Thoracic aorta (tissue), 2 donors: ENCODE measurements at places on chromosomes 12 and 14.

DNA sequence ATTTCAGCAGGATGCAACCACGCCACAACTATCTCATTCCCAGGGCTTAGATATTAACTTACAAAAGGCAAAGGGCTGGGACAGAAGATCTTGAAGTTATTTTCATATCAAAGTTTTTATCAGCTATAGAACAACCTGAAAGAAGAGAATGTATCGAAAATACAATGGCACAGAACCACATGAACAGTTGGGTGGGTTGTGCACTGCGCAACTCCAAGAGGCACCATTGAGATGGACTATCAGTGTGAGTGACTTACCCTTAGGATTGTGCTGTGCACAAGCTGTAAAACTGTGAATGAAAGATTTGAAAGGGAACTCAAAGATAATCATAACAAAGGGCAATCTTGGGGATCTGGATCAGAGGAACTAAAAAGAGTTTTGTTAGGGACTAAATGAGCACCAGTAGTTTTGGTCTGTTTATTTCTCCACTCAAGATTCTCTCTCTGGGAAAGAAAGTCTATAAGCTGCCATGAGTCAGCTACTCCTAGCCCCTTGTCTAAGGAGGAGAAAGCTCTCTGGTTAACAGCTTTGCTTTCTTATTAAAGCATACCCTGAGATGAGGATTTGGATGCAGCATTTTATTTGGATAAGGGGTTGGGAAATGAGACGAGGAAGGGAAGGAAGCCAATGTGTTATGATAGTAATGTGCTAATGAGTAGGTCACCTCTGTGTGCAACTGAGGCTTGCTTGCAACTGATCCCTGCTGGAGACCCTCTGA, 62.2 kb downstream of the TBX5 start:
- H3K4me1 ChIP-seq = no peaks in the 10 kb centered on the region
- H3K27me3 ChIP-seq = no peaks in the 10 kb centered on the region
- DNase-seq = no peak
- H3K4me3 ChIP-seq = no peak overlapping the region
- H3K36me3 ChIP-seq = no peaks in the 10 kb centered on the region
- H3K27ac ChIP-seq = no peak overlapping the region

DNA sequence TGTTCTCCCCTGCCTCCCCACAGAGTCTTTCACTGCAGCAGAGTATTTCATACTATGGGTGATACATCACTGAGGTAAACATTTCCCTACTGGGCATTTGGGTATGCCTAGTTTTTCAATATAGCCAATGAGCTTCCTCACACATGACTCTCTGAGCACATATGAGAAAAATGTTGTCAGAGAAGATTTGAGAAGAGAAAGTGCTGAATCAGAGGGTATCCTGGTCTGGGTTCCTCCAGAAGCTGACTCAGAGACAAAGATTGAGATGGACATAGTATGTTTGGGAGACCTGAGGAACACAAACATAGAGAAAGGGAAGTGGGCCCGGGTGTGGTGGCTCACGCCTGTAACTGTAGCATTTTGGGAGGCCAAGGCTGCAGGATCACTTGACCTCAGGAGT, 12.6 kb downstream of the SLC8B1 start:
- H3K27me3 ChIP-seq = no peaks in the 10 kb centered on the region
- peaks cover 7% of the 10 kb centered on the region for H3K4me1 ChIP-seq
- peaks cover 28% of the 10 kb centered on the region for H3K36me3 ChIP-seq
- no peak overlapping the region for H3K4me3 ChIP-seq
- DNase-seq = no peak

DNA sequence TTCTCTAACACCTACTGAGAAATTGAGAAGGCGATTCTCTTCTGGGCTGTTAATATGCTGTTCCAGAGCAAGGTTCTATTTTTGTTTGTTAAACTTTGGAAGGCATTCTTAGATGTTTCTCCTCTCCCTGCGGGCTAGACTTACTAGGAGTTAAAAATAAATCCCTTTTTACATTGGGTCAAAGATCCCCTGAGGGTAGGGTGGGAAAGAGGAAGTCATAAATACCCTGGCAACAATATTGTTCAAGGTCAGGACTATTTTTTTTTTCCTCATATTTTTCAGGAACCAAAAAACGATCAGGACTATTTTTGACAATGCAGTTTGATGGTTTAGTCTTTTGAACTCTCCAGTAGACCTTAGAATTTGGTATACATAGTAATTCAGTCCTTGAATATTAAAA, 12.0 kb upstream of the SLC2A14 start:
- H3K36me3 ChIP-seq = no peaks in the 10 kb centered on the region
- no peaks in the 10 kb centered on the region for H3K27me3 ChIP-seq
- no peak overlapping the region for H3K4me3 ChIP-seq
- no peaks in the 10 kb centered on the region for H3K4me1 ChIP-seq

GRCh38 chr12:108309674-108310312, 29.3 kb downstream of the CMKLR1 start:
- peaks cover 93% of the 10 kb centered on the region for H3K4me1 ChIP-seq
- no peaks in the 10 kb centered on the region for H3K36me3 ChIP-seq
- DNase-seq = no peak
- peak overlapping the region; percentile 35 for H3K27ac ChIP-seq

DNA sequence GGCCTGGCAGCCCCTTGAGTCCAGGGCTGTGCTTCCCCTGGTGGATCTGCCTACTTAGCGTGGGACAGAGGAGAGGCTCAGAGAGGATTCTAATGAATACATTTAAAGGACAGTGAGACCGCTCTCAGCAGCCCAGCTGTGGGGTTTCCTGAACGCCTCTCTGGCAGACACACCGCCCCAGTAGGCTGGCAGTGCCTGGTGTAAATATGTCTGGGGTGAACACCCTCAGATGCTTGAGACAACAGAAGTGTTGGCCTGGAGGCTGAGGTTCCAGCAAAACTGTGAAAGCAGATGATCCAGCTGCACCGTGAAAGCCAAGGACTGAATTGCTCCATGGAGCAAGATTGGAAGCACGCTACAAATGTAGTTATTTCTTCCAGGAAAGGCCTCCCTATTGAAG, 55.1 kb downstream of the LRRC74A start:
- H3K27ac ChIP-seq = no peak overlapping the region
- no peaks in the 10 kb centered on the region for H3K36me3 ChIP-seq
- no peak overlapping the region for H3K4me3 ChIP-seq
- DNase-seq = no peak
- H3K4me1 ChIP-seq = no peaks in the 10 kb centered on the region

GRCh38 chr12:107590814-107591375, 94.7 kb upstream of the PWP1 start:
- no peaks in the 10 kb centered on the region for H3K27me3 ChIP-seq
- no peaks in the 10 kb centered on the region for H3K36me3 ChIP-seq
- no peak for DNase-seq
- no peak overlapping the region for H3K4me3 ChIP-seq

GRCh38 chr12:118373616-118374015, 909 bp upstream of the TAOK3 start:
- H3K27me3 ChIP-seq = no peaks in the 10 kb centered on the region
- peak overlapping the region; percentile 97 for H3K4me3 ChIP-seq
- peak overlapping the region; percentile 79 for H3K27ac ChIP-seq
- H3K36me3 ChIP-seq = no peaks in the 10 kb centered on the region
- no peak for DNase-seq

GRCh38 chr14:74655599-74656395, 43.8 kb upstream of the LTBP2 start:
- H3K27ac ChIP-seq = peak overlapping the region; percentile 73
- no peak for DNase-seq
- H3K36me3 ChIP-seq = no peaks in the 10 kb centered on the region
